ENCODE measurements at places on chromosomes 6 and 20. TPM values are rescaled to one million over a fixed set of nuclear protein-coding genes. Genes with fewer than 3 reads are reported as not detected.
A peak's percentile ranks its signal among the peaks of the same experiment; 100 is the strongest.

DNA sequence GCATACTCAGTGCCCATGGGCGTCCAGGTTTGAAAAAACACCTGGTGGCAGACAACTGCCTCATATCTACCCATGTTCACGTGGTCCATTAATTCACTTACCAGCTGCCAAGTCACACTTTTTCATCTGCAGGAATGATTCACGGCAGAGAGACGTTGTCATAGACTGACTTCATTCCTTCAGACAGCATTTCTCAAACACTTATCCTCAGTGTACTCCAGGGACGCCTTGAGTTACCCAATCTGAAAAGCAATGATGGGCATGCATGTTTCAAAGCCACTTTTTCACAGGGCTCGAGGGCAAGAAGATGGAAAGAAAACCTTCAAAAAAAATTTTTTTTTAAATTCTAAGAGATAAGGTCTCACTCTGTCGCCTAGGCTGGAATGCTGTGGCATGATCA lies 6.0 kb downstream of the MMP24OS start:
- H3K27ac ChIP-seq: no peak overlapping the region
- H3K36me3 ChIP-seq: peaks cover 35% of the 10 kb centered on the region
- no peak for DNase-seq
- peaks cover 8% of the 10 kb centered on the region for H3K4me1 ChIP-seq
- H3K27me3 ChIP-seq: no peaks in the 10 kb centered on the region
- H3K4me3 ChIP-seq: no peak overlapping the region

- no peak for DNase-seq
- peaks cover 2% of the 10 kb centered on the region for H3K4me1 ChIP-seq
- no peak overlapping the region for H3K27ac ChIP-seq
- no peaks in the 10 kb centered on the region for H3K36me3 ChIP-seq
- no peaks in the 10 kb centered on the region for H3K27me3 ChIP-seq
- no peak overlapping the region for H3K4me3 ChIP-seq
Measured at GRCh38 chr6:155382338-155382685, 68.0 kb upstream of the TFB1M start.

GRCh38 chr6:109369728-109370127 lies 12.5 kb downstream of the CD164 start:
- H3K4me3 ChIP-seq: no peak overlapping the region
- H3K36me3 ChIP-seq: peaks cover 28% of the 10 kb centered on the region
- peaks cover 24% of the 10 kb centered on the region for H3K4me1 ChIP-seq
- no peaks in the 10 kb centered on the region for H3K27me3 ChIP-seq
- no peak for DNase-seq

Gene BPIFA3
- total RNA-seq: not detected

GRCh38 chr6:95578106-95578410 lies 723 bp downstream of the MANEA start:
- peak overlapping the region; percentile 89 for H3K4me3 ChIP-seq
- H3K4me1 ChIP-seq: no peaks in the 10 kb centered on the region
- no peak for DNase-seq
- no peaks in the 10 kb centered on the region for H3K27me3 ChIP-seq

- no peak overlapping the region for H3K4me3 ChIP-seq
- no peaks in the 10 kb centered on the region for H3K36me3 ChIP-seq
- no peaks in the 10 kb centered on the region for H3K4me1 ChIP-seq
- peak overlapping the region; percentile 54 for H3K27ac ChIP-seq
Measured at GRCh38 chr20:54346276-54346675, 129.1 kb upstream of the DOK5 start.

- H3K27ac ChIP-seq: no peak overlapping the region
- H3K4me1 ChIP-seq: no peaks in the 10 kb centered on the region
- H3K27me3 ChIP-seq: no peaks in the 10 kb centered on the region
- no peaks in the 10 kb centered on the region for H3K36me3 ChIP-seq
- no peak for DNase-seq
Measured at GRCh38 chr6:22327881-22328280, 31.0 kb upstream of the PRL start.

DNA sequence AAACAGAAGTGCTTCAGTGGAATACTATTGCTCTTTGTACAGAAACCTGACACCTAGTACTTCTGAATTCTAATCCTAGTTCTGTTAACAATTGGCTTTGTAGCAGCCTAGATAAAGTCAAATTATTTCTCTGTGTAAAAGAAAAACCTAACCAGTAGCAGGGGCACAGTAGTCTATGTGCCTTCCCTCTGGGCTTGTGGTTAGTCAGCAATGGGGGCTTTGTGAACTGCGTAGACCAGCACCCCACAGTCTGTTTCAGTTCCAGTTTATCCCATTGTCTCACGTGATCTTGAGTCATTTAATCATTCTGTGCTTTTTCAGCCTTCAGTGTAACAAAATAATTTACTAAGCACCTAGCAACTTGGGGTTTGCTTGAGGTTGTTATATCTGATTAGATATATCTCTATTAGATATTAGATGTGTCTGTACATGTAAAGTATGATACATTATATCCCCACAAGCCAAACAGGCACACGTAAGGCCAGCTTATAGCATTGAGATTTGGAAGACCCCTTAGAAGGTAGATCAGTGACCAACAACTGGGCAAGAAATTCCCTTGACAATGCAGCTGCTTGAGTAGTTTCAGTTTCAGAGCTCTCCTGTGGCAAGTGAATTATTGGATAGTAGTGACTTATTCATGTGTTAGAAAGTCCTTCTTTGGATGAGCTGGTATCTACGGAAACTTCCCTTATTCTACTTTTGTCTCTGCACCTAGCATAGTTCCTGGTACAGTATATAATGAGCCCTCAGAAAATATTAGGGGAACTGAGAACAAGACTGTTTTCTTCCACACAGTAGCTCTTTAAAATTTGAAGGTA lies 27.9 kb upstream of the CCR6 start:
- H3K4me3 ChIP-seq: no peak overlapping the region
- H3K36me3 ChIP-seq: no peaks in the 10 kb centered on the region
- no peaks in the 10 kb centered on the region for H3K27me3 ChIP-seq
- no peaks in the 10 kb centered on the region for H3K4me1 ChIP-seq

DNA sequence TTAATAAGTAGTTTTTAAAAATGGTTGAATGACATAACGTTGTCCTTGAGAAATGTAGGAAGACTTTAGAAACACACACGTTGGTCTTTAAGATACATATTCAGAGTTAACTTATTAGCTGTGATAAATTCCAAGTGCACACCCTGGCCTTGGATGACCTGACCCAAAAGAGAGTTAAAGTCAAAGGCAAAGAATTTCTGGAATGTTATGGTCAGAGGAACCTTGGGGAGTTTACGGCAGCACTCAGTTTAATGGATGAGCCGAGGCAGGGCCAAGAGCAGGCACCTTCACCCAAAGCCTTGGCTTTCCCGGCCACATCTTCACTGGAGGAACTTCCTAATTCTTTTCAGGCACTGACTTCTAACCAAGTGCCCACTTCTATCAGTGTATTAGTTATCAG lies 200.5 kb downstream of the SMOC2 start:
- H3K27ac ChIP-seq: no peak overlapping the region
- no peak overlapping the region for H3K4me3 ChIP-seq
- H3K36me3 ChIP-seq: peaks cover 3% of the 10 kb centered on the region
- H3K27me3 ChIP-seq: no peaks in the 10 kb centered on the region
- H3K4me1 ChIP-seq: no peaks in the 10 kb centered on the region
- no peak for DNase-seq

Gene SRC
- total RNA-seq: 67.4 TPM

Gene KIAA0408
- not detected for total RNA-seq

Gene CFAP61
- total RNA-seq: not detected

DNA sequence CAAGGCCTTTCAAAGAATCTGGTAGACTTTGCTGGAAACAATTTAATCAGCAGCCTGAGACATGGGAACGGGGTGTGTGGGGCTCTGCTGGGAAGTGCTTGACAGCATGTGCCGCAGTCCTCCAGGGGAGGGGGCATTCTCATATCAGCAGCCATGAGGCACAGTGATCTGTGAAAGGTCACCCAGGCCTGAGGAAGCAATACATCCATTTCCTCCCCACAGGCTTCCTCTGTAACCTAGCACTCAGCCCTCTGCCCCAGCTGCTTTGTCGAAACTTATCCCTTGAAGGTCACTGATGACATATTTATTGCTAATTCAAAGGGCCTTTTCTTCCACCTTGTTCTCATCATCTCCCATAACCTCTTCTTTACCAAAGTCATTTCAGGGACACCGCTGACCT lies 103.3 kb downstream of the TNFAIP3 start:
- no peak overlapping the region for H3K27ac ChIP-seq
- no peaks in the 10 kb centered on the region for H3K36me3 ChIP-seq
- no peaks in the 10 kb centered on the region for H3K27me3 ChIP-seq
- no peaks in the 10 kb centered on the region for H3K4me1 ChIP-seq
- no peak overlapping the region for H3K4me3 ChIP-seq

- H3K36me3 ChIP-seq: no peaks in the 10 kb centered on the region
- H3K4me3 ChIP-seq: no peak overlapping the region
- H3K27me3 ChIP-seq: peaks cover 4% of the 10 kb centered on the region
- DNase-seq: no peak
Measured at GRCh38 chr6:114068116-114068515, 97.2 kb upstream of the HDAC2 start.

GRCh38 chr6:52704060-52704459 lies 33.1 kb downstream of the TMEM14A start:
- H3K4me3 ChIP-seq: no peak overlapping the region
- H3K4me1 ChIP-seq: no peaks in the 10 kb centered on the region
- H3K27me3 ChIP-seq: no peaks in the 10 kb centered on the region
- no peak for DNase-seq

DNA sequence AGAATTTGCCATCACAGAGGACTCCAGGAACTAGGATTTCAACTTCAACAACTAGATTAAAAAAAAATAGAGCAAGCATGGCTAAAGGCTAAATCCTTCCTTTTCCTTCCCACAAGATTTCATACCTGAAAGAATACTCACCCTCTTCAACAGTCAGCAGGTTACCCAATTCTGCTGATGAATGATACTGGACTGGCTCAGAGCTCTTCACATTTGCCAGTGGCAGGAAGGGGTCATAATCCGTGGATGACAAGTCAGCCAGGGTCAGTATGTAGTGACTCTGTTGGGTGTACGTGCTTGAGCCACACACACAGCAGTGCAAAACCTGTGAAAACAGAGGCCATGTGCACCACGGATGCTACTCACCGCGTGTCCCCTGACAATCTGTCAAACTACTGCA lies 152.9 kb downstream of the INSM1 start:
- DNase-seq: no peak
- no peak overlapping the region for H3K4me3 ChIP-seq
- H3K36me3 ChIP-seq: peaks cover 14% of the 10 kb centered on the region
- no peak overlapping the region for H3K27ac ChIP-seq

Gene FOXO3
- 91.5 TPM for total RNA-seq

Gene PROCR
- total RNA-seq: 241 TPM

Gene VSX1
- total RNA-seq: not detected

Gene HFE
- 2.6 TPM for total RNA-seq

Gene TREM2
- 0.43 TPM for total RNA-seq

GRCh38 chr6:3751730-3752530 lies 417 bp upstream of the PXDC1 start:
- peak overlapping the region; percentile 100 for H3K27ac ChIP-seq
- H3K4me3 ChIP-seq: peak overlapping the region; percentile 81
- peaks cover 20% of the 10 kb centered on the region for H3K36me3 ChIP-seq
- H3K27me3 ChIP-seq: no peaks in the 10 kb centered on the region

DNA sequence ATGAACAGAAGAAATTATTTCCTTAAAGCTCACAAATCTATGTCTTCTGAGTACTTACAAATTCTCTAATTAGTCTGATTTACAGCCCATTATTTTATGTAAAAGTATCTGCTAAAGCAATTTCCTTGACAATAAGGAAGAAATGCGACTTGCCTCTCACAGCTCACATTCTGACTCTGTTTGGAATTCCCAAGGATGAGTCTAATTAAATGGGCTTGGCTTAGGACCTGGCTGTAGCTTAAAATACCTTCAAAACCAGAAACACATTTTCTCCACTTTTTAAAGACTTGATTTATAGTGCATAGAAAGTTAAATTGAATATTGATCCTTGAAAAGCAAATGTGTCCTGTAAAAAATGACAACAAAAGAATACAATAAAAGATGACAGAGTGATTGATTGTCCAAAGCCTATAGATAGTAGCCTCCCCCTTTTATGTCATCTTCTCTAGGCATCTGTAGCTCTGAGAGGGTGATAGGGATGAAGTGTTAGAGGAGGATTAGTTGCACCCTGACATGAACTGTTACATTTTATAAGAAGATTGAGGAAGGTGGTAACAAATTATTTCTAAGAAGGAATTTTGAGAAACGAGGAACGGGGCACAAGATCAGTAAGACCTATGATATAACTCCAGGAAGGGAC lies 118.9 kb downstream of the MACROD2 start:
- no peaks in the 10 kb centered on the region for H3K27me3 ChIP-seq
- no peak overlapping the region for H3K27ac ChIP-seq
- H3K4me1 ChIP-seq: no peaks in the 10 kb centered on the region
- H3K4me3 ChIP-seq: no peak overlapping the region
- no peaks in the 10 kb centered on the region for H3K36me3 ChIP-seq

DNA sequence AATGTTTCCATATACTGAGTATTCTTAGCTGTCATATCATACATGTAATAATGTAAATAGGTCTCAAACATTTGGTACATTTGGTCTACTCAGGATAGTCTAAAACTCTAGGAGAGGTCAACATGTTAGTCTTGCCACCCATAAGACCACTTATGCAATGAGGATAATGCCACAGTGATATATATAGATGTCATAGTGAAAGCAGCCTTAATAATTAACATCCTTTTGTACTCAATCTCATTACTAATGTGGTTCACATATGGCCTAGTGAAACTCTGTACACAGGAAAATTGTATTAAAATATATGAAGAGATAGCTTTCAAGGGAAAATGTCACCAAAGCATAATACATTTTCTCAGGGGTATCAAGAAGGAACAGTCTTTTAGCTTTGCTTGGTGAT lies 577.9 kb downstream of the TFAP2B start:
- H3K27ac ChIP-seq: no peak overlapping the region
- H3K36me3 ChIP-seq: no peaks in the 10 kb centered on the region
- no peaks in the 10 kb centered on the region for H3K4me1 ChIP-seq
- H3K27me3 ChIP-seq: no peaks in the 10 kb centered on the region
- no peak for DNase-seq
- H3K4me3 ChIP-seq: no peak overlapping the region

DNA sequence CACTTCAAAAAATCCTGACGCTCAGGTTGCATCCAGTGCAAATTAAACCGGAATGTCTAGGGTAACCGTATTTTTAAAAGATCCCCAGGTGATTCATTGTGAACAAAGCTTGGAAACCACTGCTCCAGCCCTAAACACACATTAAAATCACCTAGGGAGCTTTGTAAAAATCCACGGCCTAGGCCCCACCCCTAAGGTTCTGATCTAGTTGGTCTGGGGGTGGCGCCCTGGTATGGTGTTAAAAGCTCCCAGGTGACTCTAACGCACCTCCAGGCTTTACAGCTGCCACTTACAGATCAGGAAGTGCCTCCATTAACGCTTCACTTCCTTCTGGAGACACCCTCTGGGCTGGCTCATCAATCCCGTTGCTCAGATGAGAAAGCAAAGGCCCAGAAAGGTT lies 92.2 kb downstream of the GRM4 start:
- no peaks in the 10 kb centered on the region for H3K27me3 ChIP-seq
- H3K4me1 ChIP-seq: no peaks in the 10 kb centered on the region
- H3K27ac ChIP-seq: no peak overlapping the region
- no peak for DNase-seq
- H3K4me3 ChIP-seq: no peak overlapping the region

Gene FERMT1
- total RNA-seq: 0.75 TPM

- no peaks in the 10 kb centered on the region for H3K27me3 ChIP-seq
- DNase-seq: no peak
- H3K4me3 ChIP-seq: no peak overlapping the region
- no peak overlapping the region for H3K27ac ChIP-seq
- H3K4me1 ChIP-seq: peaks cover 16% of the 10 kb centered on the region
- no peaks in the 10 kb centered on the region for H3K36me3 ChIP-seq
Measured at GRCh38 chr6:155498370-155498769, 42.7 kb upstream of the NOX3 start.
